ENCODE measurements at places on chromosomes 3 and 15.
A peak's percentile ranks its signal among the peaks of the same experiment; 100 is the strongest.

GRCh38 chr3:77816366-77816765 is 776.5 kb downstream of the ROBO2 start:
- no peak for DNase-seq

DNA sequence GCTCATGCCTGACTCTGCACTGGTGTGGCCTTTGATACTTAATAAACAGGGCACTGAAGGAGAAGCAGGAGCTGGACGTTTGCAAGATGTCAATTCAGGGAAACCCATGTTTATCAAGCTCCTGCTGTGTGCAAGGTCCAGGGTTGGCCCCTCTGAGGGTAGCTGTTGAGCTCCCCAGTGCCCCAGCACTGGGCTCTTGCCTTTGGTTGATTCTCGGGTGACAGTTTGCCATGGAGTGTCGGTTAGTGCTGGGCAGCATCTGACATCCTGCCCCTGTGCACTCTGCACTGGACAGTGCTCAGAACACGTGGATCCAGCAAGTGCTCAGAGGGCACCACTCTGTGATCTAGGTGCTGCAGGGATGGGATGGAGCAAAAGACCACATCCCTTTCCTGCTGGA is 7.3 kb downstream of the HDAC11 start:
- DNase-seq: no peak

DNA sequence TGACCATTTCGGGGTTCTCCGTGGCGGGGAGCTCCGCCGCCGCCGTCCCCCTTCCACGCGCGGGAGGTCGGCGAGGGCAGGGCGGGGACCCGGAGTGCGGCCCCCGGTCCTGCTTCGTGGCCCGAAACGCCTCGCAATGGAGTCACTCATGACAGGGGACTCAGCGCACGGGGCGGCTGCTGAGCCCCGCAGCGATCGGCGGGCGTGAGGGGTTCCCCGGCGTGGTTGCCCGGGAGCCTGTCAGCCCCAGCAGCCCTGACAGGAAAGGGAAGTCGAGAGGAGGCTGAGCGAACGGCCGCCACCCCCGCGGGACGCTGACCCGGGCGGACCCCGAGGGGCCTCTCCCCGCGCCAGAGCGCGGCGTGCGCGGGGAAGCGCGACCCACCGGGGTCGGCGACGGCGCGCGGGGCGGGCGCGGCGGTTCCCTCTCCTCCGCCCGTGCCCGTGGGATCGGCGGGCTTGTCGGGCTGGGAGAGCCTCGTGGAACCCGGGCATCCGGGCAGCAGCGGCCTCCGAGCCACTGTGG is 564 bp upstream of the PIGZ start:
- DNase-seq: peak; percentile 60

GRCh38 chr3:102512734-102513504 is 78.1 kb downstream of the ZPLD1 start:
- DNase-seq: no peak

DNA sequence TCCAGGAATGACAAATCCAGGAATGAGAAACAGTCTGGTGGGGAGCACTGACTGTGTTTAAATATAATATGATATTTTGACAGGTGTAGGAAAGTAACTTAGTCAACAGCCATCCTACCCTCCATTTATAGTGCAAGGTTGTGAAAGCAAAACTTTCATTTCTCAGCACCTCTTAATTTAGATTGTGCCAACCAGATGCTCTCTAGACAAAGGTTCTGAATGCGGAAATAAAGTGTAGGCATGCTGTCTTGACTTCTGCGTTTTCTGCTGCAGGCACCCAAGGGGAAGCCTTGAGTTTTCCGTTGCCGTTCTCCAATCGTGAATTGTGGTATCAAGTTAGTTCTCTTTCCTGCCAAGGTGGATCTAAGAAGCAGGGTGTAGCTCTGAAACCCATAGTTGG is 261.9 kb upstream of the SUCLG2 start:
- DNase-seq: no peak

DNA sequence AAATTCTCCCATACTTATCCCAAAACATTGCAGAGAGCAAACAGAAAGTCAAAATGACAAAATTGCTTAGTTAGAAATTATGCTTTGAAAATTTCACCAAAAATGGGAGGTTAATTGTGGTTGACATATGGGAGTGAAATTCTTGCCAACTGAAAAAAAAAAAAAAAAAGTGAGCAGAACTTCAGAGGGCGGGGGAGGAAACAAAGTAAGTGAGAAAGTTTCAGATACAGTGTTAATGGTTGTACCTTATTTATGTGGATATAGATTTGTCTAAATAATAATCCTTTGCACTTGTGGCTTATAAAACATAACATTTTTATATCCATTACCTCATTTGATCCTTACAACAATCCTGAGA is 91.5 kb upstream of the RAP2B start:
- DNase-seq: no peak

GRCh38 chr3:19885468-19885867 is 48.5 kb downstream of the EFHB start:
- peak; percentile 34 for DNase-seq

DNA sequence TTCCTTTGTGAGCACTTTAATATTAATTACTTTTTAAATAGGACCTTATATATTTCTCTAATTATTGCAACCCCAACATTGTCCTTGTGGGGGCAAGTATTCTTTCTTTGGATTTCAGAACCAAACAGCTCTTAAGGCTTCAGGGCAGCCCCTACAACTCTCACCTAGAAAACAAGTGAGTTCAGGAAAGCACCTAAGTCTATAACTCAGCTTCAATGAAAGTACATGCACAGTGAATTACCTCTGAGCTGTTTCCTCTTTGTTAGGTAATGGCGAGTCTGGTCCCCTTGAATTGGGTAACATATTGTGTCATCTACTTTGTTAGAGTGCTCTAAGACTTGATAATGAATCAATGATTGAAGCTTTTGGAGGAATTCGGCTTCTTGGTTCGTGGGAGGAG is 545.7 kb downstream of the NLGN1 start:
- no peak for DNase-seq

- DNase-seq: no peak
These were observed 23.9 kb downstream of the EHD4 start for GRCh38 chr15:41948490-41948889.

GRCh38 chr3:25583343-25583742 is 81.4 kb downstream of the TOP2B start:
- DNase-seq: no peak

- no peak for DNase-seq
These were observed 42.6 kb downstream of the PPCDC start for GRCh38 chr15:75065851-75066509.

DNA sequence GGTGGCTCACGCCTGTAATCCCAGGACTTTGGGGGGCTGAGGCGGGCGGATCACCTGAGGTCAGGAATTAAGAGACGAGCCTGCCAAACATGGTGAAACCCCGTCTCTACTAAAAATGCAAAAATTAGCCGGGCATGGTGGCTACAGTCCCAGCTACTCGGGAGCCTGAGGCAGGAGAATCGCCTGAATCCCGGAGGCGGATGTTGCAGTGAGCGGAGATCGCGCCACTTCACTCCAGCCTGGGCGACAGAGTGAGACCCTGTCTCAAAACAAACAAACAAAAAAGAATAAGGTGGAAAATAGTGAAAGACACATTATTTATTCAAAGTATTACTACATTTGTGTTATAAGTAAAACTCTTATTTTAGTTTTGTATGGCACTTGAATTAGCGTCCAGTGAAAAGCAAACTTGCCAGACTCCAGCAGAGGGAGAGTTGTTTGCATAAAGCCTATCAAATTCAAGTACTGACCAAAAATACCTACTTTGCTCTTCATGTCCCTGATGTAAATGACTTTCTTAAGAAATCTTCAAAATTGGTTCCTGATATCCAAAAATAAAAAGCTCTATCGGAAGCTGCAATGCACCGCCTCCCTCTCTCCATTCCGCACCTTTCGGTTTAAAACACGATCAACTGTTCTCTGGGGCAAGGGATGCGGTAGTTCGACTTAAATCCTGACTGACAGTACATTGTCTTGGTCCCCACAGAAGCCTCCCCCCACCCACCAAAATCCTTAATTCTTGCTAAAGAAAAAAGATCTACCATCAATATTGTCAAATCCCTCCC is 1.2 kb downstream of the TRPM7 start:
- DNase-seq: peak; percentile 26

GRCh38 chr3:187738331-187739093 is 6.8 kb downstream of the BCL6 start:
- peak; percentile 84 for DNase-seq

DNA sequence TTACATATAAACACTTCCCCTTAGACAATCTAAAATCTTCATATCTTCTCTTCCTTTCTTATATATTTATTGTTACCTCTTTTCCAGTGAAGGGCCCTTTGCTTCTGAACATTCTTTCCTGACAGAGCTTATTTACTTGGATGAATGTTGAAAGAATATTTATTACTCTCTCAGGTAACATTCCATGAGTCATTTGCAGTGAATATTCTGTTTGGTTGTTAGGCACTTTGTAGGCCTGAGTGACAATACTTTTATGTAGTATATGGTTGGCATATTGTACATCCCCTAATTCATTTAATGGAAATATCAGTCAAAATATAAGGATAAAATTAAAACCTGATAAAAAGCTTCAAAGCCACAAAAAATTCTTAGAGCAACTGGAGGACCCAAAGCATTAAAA is 260.9 kb upstream of the KCNMB2 start:
- DNase-seq: no peak

GRCh38 chr15:38562278-38562677 is 2.3 kb downstream of the RASGRP1 start:
- DNase-seq: no peak
